MG63 (cell line): ENCODE measurements at places on chromosomes 7 and 10.

GRCh38 chr7:53993224-53993623, 549.0 kb upstream of the VSTM2A start:
- no peak for DNase-seq

- no peak for DNase-seq
Observed at GRCh38 chr10:80561950-80562349, 24.2 kb downstream of the SH2D4B start.

- no peak for DNase-seq
Observed at GRCh38 chr10:21083861-21084260, 186.8 kb upstream of the NEBL start.

DNA sequence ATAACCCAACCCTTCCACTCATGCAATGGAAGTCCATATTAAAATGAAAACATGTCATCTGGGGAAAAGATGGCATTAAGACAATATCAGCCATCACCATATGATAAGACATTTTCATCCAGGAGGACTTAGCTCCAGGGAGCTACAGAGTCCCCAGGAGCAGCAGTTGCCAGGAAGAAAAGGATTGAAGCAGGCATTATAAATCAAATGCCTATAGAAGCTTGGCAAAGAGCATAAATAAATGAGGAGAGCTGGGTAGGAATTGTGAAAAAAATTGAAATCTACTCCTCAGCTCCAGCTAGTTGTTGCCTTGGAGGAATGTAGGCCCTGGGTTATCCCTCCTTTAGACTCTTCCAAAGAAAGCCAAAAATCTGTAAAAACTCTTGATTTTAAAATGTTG, 42.5 kb downstream of the FAM13C start:
- no peak for DNase-seq

- DNase-seq: peak; percentile 53
Observed at GRCh38 chr10:110425684-110426293, 71.9 kb upstream of the DUSP5 start.

- DNase-seq: peak; percentile 1
Observed at GRCh38 chr7:82247814-82248433, 195.7 kb downstream of the CACNA2D1 start.

DNA sequence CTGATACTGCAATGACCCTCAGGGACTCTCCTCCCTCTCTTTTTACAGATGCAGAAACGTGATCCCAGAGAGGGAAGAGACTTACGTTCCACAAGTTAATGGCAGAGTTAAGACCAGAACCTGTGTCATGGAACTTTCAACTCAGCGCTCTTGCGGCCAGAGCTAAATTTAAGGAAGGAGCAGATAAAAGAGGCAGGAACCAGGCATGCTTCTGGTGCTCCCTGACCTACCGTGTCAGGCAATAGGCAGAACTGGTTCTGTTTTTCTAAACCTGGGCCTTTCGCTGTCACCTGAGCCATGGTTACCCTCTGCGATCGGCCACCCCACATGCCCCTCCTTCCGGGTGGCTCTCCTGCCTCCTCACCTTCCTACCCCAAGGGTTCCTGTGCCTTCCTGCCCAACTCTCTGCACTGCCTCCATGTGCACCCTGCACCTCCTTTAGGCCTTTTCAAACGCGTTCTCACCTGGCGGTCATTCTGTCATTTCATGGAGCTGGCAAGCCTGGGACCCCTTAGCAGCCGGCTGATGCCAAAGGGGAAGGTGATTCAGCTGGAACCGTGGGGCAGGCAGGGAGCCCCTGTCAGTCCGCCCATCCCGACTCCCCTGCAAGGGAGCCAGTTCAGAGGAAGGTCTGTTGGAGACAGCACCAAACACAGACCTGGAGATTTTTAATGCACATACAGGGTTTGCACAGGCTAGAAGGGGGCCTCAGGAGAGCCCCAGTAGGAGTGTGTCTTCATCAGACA, 7.7 kb upstream of the GBX1 start:
- no peak for DNase-seq

GRCh38 chr7:144487901-144488300, 84.4 kb upstream of the NOBOX start:
- no peak for DNase-seq

DNA sequence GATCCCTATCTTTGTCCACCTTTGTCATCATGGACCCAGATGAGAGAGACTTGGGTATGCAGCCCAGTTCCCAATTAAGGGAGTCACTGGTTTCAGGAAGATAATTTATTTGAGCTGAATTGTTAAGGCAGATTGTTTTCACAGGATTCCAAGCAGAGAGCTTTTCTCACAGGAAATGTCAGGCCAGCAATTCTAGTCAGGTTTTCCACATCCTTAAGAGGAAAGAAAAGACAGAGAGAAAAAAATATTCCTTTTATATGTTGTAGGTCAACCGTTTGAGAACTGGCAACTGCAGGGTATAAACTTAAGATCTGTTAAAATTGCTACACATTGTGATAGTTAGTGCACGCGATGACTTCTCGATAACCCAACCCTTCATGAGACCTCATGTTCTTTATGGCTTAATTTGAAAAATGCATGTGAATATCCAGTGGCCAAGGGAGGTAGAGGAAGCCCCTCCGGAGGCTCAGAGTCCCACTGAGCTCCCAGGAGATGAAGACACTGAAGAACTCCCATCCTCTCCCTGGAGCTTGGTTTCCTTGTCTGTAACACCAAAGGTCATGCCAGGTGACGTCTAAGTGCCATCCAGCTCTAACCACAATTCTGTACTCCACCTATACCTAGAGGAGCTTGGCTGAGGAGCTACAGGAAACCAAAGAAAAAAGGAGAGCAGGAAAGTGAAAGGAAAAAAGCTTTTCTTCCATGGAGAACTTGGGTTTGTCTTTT, 45.6 kb downstream of the MINDY4 start:
- DNase-seq: no peak

DNA sequence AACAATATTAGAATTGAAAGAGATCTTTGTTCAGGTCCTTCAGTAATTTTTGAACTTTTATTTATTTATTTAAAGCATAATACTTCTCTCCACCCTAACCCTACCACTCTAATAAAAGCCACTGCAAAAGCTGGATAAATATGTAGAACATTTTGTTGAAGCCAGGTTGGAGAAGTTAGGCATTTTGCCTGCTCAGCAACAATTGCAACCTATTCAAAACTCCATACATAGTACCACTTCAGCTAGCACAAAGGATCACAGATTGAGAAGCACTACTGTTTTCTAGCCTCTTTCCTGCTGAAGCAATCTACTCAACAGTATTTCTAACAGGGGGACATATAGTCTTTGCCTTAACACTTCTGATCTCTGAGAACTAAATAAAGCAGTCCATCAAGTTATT, 25.0 kb downstream of the RUNDC3B start:
- DNase-seq: no peak

- DNase-seq: no peak
Observed at GRCh38 chr7:90972906-90973550, 291.2 kb upstream of the FZD1 start.

DNA sequence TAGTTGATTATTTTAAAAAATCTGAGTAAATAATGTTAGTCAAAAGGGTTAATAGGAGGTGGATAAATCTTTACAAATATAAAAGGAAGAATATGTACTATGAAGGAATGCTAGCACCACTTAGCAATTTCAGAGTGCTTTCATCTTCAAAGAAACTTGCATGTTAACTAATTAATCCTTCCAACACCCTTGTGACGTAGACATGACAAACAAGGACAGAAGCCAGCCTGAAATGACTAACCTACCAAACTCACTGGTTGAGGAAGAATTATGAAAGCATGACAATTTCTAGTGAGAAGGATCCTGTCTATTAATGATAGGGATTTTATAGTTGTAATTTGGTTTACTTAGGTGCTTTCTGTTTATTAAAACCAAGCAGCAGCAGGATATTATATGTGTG, 468.0 kb upstream of the FZD8 start:
- no peak for DNase-seq

DNA sequence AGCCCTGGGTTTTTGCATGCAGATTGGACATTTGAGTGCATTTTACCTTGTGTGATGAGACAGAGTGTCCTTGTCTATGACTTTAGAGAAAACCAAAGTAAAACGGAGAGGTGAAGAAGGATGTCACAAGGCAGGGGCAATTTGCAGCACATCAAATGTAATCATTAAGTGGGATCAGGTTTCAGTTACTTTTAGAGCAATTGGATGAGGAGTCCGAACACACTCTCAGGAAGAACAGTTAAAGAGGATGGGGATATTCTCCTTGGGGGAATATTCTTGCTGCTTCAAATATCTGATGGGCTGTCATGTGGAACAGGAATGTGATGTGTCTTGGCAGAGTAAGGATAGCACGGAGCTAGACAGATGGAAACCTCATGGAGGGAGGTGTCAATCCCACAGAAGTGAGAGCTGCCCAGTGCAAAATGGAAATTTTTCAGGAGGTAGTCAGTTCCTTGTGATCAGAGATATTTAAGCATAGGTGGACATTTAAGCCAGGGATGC, 757 bp downstream of the RAB19 start:
- DNase-seq: no peak

DNA sequence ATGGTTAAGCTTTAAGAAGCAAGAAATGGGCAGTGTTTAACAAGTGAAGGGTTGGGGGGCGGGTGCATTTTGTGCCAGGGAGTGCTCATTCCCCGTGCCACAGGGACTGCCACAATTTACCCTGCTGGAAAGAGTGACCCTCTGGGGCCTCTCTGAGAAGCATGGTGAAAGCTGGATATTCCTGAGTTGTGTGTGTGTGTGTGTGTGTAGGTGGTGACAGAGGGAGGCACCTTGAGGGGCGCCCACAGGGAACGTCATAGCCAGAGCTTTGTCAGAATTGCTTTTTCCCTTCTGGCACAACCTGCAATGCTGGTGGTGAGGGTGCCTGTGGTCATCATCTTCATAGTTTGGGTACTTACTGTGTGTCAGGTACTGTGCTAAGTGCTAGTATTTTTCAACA, 2.5 kb upstream of the WDR86 start:
- DNase-seq: no peak

- no peak for DNase-seq
Observed at GRCh38 chr10:14150526-14150925, 180.2 kb downstream of the FRMD4A start.

DNA sequence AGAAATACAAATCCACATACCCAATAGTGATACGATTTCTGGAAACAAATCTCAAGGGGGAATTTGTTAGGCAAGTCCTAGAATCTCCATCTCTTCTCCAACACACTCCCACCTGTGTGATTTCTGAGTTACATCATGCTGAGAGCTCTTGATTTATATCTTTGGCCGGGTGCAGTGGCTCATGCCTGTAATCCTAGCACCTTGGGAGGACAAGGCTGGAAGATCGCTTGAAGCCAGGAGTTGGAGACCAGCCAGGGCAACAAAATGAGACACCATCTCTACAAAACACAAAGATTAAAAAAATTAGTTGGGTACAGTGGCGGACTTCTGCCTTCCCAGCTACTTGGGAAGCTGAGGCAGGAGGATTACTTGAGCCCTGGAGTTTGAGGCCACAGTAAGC, 1.5 kb upstream of the MTPN start:
- DNase-seq: no peak

DNA sequence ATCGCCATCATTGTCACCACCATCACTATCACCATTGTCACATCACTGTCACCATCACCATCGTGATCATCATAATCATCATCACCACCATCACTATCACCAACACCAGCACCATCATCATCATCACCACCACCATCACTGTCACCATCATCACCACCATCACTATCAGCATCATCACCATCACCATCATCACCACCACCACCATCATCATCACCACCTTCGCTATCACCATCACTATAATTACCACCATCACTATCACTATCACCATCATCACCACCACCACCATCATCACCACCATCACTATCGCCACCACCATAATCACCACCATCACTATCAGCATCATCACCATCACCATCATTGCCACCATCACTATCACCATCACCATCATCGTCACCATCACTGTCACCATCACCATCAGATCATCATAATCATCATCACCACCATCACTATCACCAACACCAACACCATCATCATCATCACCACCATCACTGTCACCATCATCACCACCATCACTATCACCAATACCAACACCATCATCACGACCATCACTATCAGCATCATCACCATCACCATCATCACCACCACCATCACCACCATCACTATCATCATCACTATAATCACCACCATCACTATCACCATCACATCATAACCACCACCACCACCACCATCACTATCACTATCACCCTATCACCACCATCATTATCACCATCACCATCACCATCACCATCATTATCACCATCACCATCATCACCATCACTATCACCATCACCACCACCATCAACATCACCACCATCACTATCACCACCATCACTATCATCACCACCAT, 6.0 kb upstream of the GNA12 start:
- DNase-seq: no peak

- peak; percentile 92 for DNase-seq
Observed at GRCh38 chr7:5692112-5692844, 89.2 kb downstream of the RNF216 start.

DNA sequence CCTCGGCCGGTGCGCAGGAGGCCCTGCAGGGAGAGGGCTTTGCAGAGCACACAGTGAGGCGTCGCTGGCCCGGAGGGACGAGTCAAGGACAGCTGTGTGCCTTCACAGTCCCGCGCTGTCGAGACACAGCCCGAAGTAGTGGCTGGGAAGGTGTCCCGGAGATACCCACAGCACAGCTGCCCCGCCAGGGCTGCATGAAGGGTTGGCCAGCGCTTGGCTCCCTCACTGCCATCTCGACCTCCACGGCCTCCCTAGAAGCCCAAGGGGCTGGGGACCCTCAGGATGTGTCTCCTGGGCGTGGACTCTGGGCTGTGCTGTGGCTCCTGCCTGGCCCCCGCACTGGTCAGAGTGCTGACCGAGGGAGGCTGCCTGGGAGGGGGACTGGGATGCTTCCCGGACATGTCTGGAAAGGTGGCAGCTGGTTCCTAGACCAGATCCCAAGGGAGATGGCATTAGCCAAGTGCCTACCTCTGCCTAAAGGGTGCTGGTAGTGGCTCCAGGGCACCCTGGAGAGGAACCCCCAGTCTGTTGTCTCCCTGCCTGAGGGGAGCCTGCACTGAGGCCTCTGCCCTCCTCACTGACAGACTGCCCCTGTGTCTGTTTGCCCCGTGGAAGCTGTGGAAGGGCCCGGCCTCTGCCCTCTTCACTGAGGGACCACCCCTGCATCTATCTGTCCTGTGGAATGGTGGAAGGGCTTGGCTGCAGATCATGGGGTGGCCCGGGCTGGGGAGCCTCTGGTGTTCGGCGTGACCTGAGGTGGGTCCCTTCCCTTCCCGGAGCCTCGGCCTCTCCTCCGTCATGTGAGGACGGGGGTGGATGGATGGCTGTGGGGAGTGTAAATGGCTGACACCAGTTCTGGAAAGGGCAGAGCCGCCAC, 5.8 kb downstream of the ELFN1 start:
- DNase-seq: no peak

DNA sequence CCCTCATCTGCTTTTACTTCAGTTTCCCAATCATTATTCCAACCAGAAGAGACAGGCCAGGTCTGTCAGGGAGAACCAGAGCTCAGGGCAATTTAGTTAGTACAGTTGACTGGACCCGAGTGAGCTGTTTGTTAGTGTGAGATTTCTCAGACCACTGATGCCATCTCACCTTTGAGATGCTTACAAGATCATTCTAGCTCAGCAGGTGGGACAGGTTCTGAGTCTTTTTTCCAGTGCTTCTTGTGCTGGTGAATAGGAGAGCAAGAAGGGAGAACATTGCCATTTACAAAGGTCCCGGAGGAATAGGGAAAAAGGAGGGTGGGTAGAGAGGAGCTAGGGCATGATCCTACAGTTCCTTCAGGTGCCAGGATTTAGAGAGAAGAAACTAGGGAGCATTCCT, 112.4 kb upstream of the IFRD1 start:
- no peak for DNase-seq
